CD4-positive, alpha-beta T cell treated with Interleukin-17A for 4 hours (primary cell): ENCODE measurements at places on chromosomes 4 and X.

- DNase-seq: no peak
Measured at GRCh38 chrX:72371405-72371804, 65.7 kb upstream of the CITED1 start.

GRCh38 chrX:23826653-23827052 lies 43.7 kb downstream of the SAT1 start:
- no peak for DNase-seq

DNA sequence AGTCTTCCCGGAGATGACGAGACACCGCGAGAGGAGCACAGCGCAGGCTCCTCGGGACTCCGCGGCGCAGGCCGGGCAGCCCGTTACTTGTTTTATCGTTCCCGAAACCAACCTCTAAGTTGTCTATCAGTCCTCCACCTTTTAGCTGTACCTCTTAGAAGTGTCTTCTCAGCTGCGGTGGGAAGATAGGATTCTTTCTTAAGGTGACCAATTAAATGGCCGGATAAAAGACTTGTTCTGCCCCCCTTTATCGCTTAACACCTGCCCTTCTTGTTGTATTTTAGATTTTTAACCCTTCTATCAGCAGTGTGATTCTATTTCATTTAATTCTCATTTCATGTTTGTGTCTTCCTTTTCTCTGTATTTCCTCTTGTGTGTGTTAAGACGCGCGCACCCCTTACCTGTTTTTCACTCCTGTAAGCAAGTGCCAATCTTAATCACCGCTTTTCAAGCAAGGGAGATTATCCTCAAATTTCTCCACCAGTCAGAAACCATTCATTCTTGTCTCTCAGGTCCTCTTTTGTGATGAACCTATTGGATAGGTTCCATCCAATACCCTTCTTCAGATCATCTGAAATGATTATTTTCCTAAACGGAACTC lies at the start of gene SLC9B2:
Gene SLC9B2, minus strand, starts transcription at position 15 of the 601 bp plus-strand sequence. CDS start 9,211 bp downstream, outside the sequence.
- peak; percentile 24 for DNase-seq

GRCh38 chrX:137051978-137052642 lies 18.3 kb upstream of the GPR101 start:
- DNase-seq: peak; percentile 84

DNA sequence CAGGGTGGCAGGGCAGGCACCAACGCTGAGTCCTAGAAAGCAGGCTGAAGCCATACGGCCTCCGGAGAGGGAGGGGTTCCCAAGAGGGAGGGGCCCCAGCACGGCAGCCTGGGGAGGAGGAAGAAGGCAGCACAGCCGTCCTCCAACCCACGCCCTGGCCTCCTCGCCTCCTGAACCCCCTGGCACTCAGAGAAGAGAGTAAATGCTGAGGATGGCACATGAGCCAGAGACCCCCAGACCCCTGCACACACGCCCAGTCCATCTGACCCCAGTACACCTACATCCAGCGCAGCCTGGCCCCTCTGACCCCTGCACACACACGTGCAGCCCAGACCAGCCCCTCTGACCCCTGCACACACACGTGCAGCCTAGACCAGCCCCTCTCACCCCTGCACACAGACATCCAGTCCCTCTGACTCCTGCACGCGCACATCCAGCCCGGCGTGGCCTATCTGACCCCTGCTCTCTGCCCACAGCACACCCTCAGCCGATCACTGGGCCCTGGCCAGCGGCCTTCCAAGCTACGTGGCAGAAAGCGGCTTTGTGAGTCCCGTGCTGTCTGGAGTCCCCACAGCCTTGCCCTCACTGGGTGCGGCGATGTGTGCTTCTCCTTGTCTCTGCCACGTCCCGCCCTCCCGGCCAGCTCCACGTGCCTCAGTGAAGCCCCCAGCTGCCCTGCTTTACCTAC lies 18.5 kb downstream of the ATP5ME start:
- DNase-seq: no peak

DNA sequence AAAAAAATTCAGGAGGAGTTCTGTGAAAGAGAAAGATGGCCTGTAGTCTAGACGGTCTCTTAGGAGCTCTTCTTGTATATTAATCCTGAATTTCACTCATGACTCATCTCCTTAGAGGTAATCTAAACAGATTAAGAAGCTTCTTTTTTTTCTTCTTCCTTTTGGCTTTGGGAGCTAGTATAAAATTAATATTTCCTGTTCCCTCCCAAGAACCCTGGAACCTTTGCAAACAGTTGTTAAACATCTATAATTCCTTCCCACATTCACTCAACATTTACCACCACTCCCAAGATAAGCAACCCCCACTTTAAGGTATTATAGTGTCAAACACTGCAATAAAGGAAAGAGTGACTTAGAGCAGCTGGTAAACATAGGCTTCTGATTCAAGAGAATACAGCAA lies 146.4 kb upstream of the EDNRA start:
- DNase-seq: no peak

DNA sequence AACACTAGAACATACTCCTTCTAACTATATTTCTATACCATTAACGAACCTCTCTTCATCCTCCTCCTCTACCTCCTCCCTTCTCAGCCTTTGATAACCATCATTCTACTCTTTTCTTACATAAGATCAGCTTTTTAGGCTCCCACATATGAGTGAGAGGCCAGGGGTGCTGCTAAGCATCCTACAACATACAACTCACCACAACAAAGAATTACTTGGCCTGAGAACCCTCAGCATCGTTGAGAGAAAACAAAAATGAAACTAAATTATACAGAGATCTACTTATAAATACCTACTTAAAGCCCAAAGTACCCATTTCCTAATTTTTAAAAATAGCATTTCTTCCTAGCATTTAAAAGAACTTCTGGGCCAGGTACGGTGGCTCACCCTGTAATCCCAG lies 77.7 kb downstream of the CC2D2A start:
- no peak for DNase-seq

GRCh38 chr4:115361781-115362180 lies 248.4 kb upstream of the NDST4 start:
- no peak for DNase-seq

DNA sequence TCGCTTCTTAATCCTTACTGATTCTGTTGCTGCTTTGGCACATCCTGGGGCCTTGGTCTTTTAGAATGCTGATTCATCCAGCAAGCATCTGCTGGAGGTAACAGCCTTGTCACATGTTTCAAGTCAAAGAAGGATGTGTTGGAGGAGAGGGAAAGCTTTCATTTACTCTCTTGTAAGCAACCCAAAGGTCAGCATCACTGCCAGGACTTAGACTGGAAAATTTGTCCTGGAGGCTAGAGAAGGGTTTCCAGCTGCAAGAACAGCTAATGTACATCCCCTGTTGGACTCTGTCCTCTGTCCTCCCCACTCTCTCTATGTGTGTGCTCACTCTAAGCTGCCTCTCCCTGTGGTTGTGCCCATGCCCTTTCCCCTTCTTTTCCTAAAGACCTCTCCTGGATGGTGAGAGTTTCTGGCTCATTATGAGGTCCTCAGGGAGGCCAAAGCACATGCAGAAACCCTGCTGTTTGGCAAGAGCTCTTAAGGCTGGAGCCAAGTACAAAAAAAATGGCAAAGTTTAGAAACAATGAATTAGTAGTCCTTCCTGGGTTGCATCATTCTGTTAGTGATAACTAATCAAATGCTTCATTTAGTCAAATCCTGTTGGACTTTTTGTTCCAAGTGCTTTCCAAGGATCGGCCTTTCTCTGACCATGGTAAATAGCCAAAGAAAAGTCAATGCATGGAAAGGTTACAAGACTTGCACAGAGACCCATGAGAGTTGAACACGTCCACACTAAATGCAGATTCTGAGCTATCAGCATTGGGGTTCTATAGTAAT lies 13.4 kb upstream of the SRPX start:
- DNase-seq: no peak

DNA sequence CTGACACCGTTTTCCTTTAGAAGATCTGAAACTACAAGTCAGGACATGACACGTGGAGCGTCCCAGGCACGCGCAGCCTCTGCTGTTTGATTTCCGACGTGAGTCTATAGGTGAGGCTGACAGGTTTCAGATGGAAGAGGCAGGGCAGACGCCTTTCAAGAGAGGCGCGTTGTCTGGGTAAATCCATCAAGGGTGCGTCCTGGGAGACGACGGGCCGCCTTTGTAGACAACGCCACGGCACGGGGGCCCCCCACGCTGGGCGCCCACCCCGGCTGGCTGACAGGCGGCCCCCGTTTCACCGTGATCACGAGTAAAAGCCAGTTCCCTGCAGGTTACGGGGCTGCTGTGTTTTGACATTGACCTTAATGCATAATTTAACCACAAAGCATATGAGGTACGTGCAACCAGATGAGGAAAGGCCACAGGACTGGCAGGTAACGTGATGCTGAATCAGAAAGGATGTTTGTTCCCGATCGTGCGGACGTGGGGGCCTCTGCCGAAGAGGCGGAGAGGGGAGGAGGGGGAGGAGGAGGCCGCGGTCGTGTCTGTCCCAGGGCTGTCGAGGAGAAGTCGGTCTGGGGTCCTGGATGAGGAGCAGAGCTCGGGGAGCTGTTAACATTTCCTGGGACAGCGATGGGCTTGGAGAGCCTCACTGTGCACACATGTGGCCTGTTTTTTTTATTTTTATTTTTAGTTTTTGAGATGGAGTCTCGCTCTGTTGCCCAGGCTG lies 51.1 kb upstream of the PPP2R3B start:
- DNase-seq: peak; percentile 19

DNA sequence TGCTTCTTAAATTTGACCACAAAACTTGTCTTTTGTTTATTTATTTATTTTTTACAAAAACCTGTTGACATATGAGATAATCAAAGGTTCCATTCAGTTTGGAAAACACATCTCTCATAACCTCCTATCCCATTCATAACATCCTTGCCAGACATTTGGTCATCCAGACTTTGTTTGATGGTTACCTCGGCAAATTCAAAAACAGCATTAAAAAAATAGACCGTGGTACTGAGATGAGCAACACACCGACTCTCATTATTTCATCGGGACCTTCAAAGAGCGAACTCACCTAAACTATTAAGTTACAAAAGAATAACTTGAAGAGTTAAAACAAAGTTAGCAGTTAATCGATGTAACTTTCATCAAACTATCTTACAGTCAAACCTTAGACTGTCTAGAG lies 85.8 kb upstream of the RPS6KA3 start:
- DNase-seq: no peak

GRCh38 chrX:18149454-18149853 lies 71.2 kb downstream of the BEND2 start:
- no peak for DNase-seq

DNA sequence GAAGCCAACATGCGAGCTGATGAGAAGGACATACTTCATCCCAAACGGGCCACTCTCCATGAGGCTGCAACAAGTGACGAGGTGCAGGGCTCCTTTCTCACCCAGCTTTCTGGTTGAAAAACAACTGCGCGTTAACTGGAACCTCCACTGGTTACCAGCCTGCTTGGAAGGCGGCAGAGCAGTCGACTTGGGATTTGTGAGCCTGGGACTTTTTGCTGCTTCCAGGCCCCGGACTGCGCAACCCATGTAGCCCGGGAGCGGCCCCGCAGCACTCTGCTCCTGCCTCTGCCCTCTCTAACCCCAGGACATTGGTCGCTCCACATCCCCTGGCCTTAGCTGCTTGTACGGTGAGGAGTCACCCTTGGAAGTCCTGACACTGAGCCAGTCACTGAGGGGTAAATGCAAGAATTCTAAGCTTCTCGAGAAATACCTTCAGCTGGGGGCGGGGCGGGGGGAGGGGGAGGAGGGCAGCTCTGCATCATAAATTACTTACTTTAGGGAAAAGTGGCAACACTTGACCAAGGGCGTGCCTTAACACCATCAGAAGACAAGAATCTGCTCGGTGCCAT lies 72.7 kb downstream of the MTMR1 start:
- no peak for DNase-seq

DNA sequence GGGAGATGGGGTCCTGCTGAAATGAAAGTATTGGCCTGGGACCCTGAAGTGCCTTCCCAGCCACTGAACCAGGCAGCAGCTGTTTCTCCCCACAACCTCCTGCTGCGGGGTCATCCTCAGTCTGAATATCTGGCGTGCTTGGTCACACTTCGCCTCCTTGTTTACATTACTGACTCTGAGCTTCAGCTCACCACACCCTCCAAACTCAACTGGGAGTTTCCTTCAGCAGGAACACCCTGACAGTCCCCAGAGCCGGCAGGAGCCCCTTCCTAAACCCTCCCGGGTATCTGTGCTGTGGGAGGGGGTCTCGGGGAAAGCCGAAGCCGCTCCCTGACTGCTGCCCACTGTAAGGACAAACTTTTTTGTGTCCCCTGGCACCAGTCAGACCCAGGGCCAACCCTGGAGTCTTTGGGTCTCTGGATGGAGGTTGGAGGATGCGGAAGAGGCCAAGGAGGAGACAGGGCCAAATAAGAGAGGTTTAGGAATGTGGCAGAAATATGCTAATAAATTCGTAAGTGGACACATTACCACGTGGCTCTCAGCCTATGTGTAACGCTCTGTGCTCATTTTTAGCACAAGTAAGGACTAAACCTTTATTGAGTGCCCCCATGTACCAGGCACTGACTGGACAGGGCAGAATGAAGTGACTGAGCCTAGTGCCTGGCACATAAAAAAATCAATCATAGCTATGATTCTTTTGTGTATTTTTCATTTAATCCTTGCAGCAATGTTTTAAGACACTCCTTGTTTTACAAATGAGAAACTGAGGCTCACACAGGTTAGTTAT lies 20.7 kb downstream of the FHDC1 start:
- DNase-seq: no peak

DNA sequence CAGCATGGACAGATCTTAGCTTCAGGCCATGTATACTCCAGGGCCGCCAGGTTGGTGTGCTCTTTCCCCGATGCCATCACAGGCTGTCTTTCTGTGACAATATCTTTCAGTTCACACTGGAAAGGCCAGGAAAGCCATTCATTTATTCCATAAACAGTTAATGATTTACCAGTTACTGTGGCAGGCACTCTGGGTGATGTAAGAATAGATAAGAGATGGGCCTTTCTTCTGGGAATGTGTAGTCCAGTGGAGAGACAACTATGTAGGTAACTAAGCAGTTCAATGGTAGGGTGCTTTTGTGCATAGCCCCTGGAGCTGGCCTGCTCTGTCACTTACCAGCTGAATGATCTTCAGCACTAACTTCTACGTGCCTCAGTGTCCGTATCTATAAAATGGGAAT lies 46.3 kb upstream of the LEF1 start:
- DNase-seq: no peak

DNA sequence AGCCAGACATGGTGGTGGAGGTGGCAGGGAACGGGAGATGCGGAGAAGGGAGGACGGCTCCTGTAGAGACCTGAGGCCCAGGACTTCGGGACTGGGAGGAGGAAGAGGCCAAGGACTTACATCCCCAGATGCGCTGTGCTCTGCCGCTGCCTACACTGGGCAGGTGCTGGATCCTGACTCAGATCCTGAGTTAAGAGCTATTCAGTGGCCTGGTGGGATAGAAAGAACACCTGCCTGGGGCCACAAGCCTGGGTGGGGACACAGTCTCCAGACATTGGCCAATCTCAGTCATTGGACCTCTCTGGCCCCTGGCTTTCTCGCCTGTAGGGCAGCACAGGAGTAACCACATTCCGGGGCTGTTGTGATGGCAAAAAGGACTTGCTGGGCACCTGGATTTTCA lies 10.9 kb upstream of the MSX1 start:
- DNase-seq: no peak

GRCh38 chr4:109665783-109666485 lies 37.3 kb downstream of the CASP6 start:
- DNase-seq: no peak

DNA sequence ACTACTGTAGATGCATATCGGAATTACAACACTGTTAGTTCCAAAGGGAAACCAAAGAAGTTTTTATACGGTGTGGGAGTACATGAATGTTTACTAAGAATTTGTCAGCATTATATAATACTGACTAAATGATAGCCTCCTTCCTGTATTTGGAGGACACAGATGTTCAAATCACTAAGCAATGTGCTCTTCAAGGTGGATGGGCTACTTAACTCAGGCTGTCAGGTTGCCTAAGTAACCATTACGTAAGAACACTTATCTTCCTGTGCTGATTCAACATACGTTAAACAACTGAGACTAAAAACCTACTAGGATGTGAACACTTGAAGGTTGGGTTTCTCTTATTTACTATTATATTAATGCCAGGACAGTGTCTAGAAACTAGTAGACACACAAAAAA lies 81.9 kb upstream of the HPGD start:
- no peak for DNase-seq
